ENCODE measurements at places on chromosomes 5 and 9.

- no peak for DNase-seq
These were observed 13.9 kb downstream of the ALDOB start for GRCh38 chr9:101421653-101422065.

DNA sequence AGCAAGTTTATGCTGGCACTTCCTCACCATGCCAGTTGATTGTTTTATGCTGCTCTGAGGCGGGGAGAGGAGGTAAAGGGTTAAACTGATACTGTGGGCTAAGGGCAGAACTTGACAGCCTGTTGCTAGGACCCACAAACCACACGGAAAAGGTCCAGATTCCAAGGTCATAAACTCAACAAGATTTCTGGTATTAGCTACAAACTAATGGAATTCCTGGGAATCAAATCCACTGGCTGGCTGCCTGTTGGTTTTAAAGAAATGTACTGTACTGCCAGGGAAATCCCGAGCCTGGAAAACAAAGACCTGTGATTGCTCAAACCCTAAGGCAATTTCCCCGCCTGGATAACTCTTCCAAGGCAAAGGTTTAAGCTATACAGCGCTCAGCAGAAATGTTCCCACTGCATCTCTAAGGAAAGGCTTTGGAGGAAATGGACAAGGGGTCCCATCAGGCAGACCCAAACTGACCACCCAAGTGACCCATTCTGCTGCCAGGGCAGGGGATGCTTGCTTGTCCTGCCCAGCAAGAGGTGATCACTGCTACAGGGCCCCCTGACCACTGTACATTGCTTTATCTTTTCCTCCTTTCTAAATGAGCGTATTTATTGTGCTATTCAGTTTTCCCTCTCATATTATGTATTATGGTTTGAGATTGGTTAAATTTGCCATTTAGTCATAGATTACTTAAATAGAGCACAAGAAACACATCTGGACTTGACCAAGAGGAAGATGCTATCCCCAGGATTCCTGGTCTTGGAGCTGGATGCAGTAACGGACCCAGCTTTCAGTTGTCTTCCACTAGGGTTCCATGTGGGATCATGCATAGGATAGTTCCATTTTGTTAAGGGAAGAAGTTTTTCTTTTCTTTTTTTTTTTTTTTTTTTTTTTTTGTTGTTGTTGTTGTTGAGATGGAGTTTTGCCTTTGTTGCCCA, 124.3 kb downstream of the SUSD1 start:
- no peak for DNase-seq

- DNase-seq = no peak
These were observed 271.8 kb upstream of the SMARCA2 start for GRCh38 chr9:1743121-1743960.

GRCh38 chr5:72848474-72849428, 32.3 kb downstream of the TNPO1 start:
- peak; percentile 29 for DNase-seq

DNA sequence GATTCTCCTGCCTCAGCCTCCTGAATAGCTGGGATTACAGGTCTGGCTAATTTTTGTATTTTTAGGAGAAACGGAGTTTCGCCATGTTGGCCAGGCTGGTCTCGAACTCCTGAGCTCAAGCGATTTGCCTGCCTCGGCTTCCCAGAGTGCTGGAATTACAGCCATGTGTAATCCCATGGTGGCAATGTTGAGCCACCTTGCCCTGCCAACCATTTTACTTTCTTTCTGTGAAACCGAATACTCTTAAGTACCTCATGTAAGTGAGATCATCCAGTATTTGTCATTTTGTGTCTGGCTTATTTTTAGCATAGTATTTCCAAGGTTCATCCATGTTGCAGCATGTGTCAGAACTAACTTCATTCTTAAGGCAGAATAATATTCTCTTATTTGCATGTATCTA, 8.2 kb downstream of the PRRC2B start:
- no peak for DNase-seq

- DNase-seq = no peak
These were observed 120.8 kb upstream of the TNPO1 start for GRCh38 chr5:72695659-72696058.

GRCh38 chr9:127863191-127863621, 8.7 kb upstream of the ENG start:
- DNase-seq = no peak

DNA sequence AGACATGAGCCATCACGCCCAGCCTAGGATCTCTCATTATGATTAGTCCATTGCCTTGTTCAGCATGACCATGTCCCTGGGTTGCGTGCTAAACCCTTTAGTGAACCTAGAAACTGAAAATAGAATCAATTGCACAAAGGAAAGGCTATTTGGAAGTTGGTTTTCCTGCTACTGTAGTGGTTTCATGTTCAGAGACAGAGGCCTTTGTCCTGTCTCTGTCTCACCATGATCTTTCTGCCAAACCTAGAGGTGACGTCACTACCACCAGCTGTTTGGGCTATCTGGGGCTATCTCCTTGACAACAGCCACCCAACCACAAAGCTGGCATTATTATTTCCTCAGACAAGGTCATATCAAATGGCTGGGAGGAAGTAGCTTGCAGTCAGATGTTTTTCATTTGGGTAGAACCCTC, 4.0 kb upstream of the CDK5RAP2 start:
- no peak for DNase-seq

GRCh38 chr5:94916619-94917018, 298.1 kb downstream of the SLF1 start:
- no peak for DNase-seq

GRCh38 chr5:132270335-132270665, 12.8 kb downstream of the PDLIM4 start:
- no peak for DNase-seq

DNA sequence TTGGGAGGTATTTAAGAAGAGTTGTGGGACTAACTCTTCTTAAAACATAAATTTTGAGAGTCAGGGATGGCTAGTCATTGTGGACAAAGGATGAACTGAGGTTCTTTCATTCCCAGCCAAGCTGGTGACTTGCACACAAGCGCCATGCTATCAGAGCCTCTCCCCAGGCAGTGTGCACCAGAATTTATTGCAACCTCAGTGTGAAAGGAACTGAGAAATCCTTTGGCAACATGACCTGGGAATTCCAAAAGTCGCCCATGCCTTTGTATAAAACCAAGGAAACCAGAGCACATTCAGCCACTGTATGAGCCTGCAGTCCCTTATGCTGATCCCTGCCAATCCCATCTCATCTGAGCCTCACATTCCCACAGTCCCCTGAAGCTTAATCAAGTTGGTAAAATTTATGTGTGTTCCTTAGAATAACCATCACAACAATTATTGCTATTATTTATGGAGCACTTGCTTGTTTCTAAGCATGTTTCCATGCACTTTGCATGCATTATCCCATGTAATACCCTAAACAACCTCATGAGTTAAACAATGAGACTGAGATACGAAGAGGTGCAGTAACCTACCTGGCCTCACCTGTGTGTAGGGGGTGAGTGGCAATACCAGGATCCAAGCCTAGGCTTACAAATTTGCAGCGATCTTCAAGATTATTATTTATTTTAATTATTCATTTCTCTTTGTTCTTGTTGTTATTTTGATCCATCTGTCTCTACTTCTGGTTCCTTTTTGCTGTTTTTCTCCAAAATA, 116.4 kb downstream of the NTRK2 start:
- DNase-seq = no peak

GRCh38 chr9:33300546-33300945, 10.2 kb downstream of the NFX1 start:
- DNase-seq = no peak

DNA sequence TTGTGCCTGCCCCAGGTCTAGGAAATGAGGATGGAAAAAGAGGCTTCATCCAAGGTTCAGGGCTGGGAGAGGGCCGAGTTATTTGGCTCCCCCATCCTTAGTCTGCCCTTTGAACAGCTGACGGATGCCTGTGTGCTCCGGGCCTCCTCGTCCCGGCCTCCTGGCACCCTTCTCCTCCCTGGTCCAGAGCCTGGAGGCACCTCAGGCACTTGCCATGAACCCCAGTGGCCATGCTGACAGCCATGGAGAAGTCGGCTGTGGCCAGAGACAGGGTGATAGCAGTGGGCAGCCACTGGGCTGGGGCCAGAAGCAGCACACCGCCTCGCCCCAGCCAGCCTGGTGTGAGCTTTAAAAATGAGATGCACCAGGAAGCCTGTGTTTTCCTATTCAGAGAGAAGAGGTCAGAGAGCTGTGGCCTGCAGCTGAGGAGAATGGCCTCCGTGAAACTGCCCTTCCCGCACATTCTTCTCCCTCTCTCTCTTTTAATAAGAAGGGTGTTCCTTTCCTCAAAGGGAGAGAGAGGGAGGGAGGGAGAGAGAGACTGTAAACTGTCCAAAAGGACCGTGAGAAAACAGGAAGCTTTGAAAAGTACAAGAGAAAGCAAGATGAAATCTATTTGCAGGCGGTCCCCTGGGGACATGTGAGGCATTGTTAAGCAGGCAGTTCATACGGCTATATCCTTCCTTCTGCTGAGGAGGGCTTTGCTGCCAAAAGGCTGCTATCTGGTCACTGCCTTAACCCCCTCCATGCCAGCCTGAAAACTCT, 55.3 kb downstream of the ZNF366 start:
- DNase-seq = no peak

GRCh38 chr9:134802216-134802795, 78.3 kb upstream of the FCN2 start:
- DNase-seq = no peak

DNA sequence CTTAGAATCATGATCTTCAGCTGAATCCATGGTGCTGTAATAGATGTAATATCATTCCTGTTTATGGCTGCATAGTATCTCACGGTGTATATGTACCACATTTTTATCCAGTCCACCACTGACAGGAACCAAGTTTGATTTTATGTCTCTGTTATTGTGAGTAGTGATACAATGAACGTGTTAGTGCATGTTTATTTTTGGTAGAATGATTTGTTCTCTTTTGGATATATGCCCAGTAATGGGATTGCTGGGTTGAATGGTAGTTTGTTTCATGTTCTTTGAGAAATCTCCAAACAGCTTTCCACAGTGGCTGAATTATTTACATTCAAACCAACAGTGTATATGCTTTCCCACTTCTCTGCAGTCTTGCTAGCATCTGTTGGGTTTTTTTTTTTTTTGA, 175.1 kb upstream of the CDH10 start:
- no peak for DNase-seq

- no peak for DNase-seq
These were observed 37.4 kb downstream of the F2RL2 start for GRCh38 chr5:76585783-76586217.

- no peak for DNase-seq
These were observed 83.1 kb upstream of the TMED7 start for GRCh38 chr5:115708819-115709477.

DNA sequence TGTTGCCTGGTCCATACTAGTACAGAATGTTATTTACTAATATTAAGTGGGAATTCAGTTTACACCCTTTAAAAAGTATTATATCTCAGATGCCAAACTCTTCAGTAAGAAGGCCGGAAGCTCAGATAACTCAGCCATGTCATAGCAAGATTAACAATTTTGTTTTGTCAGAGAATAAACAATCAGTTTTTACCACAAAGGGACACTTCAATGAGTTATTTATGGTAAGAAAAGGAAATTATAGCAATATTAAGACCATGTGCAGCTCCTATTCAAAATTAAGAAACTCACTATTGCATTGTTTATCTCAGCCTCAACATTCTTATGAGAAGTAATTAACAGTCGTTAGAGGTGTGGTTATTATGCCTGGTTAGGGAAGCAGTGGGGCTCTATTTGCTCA, 13.1 kb upstream of the ARL15 start:
- DNase-seq = no peak

DNA sequence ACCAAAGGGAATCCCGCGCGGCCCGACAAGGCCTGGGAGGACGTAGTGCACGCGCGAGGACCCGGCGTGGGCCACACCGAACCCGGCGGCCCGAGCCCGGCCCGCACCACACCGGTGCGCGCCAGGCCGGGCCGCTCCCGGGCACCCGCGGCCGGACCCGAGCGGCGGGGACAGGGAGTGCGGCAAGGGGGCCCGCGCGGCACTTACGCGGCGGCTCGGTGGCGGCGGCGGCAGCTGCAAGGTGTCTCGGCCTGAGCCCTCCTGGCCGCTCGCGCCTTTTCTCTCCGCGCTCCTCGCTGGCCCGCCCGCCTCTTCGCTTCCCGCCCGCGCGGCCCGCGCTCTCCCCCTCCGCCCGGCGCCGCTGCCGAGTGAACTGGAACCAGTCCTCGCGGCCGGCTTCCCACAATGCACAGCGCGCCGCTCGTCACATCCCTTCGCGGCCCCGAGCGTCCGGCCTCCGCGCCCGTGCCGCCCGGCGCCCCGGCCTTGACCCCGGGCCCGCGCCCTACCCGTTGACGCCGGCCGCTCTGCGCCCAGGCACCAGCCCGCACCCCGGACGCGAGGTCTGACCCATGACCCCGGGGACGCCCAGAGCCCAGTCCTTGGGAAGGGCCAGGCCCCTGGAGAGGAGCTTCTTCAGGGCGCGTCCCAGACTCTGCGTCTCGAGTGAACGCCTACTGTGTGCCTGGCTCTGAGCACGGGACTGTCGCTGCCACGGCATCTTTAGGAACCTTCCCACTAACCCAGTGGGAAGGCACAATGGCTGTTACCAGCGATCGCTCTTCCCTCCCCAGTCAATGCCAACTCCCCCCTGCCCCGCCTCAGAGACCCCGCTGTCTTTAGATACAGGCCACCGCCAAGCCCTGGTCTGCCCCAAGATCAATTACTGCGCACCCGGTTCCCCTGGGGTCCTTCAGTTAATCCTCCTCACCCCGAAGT, at the start of gene MACROH2A1:
Gene MACROH2A1 (minus strand): TSS at position 377 of the 939 bp plus-strand sequence. CDS start 10,138 bp downstream, outside the sequence.
- peak; percentile 73 for DNase-seq

GRCh38 chr9:77015327-77016048, 4.0 kb upstream of the FOXB2 start:
- no peak for DNase-seq

GRCh38 chr5:5881294-5881693, 458.8 kb downstream of the ICE1 start:
- DNase-seq = no peak

DNA sequence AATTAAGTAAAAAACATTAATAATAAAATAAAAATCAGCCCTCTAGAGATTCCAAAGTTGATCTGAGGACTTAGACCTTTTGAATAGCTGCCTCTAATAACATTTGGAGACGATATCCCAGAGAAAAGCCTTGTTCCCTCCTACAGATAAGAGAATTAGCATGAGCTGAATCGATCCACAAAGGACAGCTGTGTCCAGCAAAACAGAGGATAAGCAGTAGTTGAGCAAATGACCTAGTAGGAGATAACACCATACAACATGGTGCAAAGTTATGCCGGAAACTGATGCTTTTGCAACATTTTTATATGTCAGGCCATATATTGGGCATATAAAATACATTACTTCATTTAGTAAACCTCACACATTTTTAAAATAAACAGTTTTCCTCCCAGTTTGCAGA, 212.2 kb upstream of the PRR16 start:
- no peak for DNase-seq
